Spleen (tissue), 13 donors: ENCODE measurements at places on chromosomes 6 and 20. TPM values are rescaled to one million over a fixed set of nuclear protein-coding genes. Genes with fewer than 3 reads are reported as not detected.

- no peak for DNase-seq
Observed at GRCh38 chr6:110063594-110064263, 85.6 kb downstream of the GPR6 start.

- DNase-seq: no peak
Observed at GRCh38 chr6:43386492-43386891, 17.0 kb upstream of the ZNF318 start.

- no peak for DNase-seq
Observed at GRCh38 chr6:108465098-108465495, 95.6 kb upstream of the FOXO3 start.

GRCh38 chr6:29927841-29928388 is 14.4 kb upstream of the HLA-A start:
- no peak for DNase-seq

DNA sequence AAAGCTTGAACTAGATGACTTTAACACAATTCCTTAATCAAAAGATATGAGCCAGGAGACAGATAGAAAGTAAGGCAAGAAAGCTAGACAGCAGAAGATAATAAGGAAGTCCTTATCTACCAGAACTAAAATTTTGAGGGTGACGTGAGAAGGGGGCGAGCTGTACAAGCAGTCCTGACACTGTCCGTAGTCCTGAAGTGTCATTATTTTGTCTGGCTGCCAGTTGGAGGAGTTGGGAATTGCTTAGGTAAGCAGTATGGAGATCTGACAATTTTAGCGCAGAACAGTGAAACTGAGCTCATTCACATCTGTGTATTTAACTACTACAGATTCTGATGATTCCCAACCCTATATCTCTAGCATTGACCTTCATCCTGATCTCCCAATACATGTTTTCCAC is 25.8 kb upstream of the CEP85L start:
- DNase-seq: no peak

DNA sequence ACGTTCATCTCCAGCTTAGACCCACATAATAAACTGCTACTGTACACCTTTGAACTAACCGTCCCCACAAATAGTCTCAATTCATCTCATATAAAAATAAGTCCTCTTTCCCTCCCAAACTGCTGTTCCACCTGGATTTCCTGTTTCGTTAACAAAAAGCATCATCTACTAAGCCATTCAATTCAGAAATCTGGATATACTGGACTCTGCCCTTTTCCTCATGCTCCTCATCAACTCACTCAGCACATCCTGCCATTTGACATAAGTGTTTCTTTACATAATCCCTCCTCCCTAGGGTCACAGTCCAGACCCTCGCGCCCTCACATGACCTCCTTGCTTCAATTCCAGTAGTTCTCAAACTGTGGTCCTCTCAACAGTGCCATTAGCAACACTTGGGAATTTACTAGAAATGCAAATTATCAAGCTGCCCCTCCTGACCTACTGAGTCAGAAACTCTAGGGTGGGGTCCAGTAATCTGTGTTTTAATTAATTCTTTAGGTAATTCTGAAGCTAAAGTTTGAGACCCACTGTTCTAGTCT is 4.5 kb downstream of the MKKS start:
- no peak for DNase-seq

LCA5 gene
- total RNA-seq: 2.1 TPM

SDC4 gene
- 56.0 TPM for total RNA-seq

RTEL1 gene
- total RNA-seq: 36.4 TPM

DNA sequence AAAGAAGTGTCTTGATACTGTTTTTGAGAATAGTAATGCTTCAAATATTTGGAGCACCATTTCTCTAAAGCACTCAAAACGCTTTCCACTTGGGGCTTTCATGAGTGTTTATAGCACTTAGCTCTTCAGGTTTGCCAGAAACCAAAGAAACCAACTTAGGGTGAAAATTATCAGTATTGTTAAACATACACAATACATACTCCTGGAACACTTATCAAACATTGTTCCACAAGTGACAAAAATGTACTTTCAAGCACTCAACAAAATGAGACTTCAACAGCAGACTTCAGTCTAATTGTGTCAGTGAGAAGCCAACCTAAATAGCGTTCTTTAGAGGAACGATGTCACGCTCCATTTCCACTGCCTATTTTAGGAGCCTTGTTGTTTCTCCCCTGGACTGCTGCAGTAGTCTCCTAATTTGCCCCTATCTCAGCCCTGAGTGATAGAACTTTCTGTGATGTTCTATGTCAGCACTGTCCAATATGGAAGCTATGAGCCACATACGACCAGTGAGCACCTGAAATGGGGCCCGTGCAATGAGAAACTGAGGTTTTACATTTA is 461.3 kb downstream of the KIF16B start:
- no peak for DNase-seq

DNA sequence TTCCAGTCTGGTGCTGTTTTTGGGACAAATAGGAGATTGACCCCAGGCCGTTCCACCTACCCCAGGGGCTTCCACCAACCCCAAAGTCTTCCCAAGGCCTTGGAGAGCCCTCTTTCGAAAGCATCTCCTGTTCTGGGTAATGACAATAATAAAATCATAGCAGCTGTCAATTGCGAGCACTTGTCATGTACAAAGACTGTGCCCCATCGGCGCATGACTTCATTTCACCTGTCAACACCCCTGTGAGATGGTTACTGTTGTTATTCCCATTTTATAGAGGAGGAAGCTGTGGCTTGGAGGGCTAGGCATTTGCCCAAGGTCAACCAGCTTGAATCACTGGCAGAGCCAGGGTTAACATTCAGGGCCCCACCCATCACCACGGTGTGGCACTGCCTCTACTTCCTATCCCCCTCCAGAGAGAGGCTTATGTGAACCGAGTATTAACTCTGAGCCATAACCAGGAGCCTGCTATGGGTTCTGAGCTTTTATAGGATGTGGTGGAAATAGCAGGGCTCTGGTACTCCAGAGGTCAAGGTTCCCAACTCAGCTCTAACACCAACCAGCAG is 51.2 kb downstream of the HNF4A start:
- DNase-seq: no peak

- DNase-seq: no peak
Observed at GRCh38 chr6:152180601-152181000, 373.1 kb downstream of the ESR1 start.

DNA sequence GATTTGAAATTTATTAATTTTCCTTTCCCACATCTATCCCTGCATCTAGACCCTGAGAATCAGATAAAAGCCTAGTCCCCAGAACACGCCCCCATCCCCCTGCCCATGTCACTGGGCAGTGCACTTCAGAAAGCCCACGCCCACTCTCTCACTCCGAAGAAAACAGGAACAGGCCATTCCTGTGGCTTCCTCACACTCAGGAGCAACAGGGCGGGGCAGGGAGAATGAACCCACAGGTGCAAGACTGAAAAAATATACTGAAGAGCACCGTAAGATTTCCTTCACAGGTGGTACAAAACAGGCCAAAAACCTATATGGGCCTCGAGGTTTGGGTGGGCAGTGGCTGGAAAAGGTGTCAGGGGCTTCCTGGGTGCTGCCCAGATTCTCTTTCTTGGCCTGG is 3.4 kb downstream of the OXT start:
- no peak for DNase-seq

SLC16A10 gene
- 12.1 TPM for total RNA-seq

RRAGD gene
- total RNA-seq: 21.1 TPM

- DNase-seq: no peak
Observed at GRCh38 chr6:169915769-169916550, 164.5 kb downstream of the ERMARD start.

GRCh38 chr20:45346291-45346718 is 1.9 kb downstream of the SDC4 start:
- no peak for DNase-seq

DNA sequence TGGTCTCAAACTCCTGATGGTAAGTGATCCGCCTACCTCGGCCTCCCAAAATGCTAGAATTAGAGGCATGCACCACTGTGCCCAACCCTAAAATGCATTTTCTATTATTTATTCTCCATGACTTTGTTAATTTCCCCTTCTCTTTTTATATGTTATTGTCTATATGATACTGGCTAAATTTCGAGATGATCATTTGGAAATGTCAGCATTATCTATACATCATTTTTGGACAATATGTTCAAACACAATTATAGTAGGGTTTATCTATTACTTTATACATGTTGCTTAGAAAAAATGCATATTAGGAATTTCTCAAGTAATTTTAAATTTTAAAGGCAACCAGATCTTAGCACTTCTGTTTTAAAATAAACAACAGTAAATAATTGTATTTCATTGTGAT is 34.4 kb upstream of the HIVEP1 start:
- DNase-seq: no peak

FNDC11 gene
- total RNA-seq: 0.46 TPM

DNAH8 gene
- 11.1 TPM for total RNA-seq

- no peak for DNase-seq
Observed at GRCh38 chr6:3841066-3841454, 8.1 kb upstream of the FAM50B start.
